ENCODE measurements at places on chromosomes 12 and 14. TPM values are rescaled to one million over a fixed set of nuclear protein-coding genes. Genes with fewer than 3 reads are reported as not detected.

- no peak overlapping the region for H3K27ac ChIP-seq
- no peaks in the 10 kb centered on the region for H3K27me3 ChIP-seq
- H3K4me3 ChIP-seq = no peak overlapping the region
- no peak for DNase-seq
- H3K36me3 ChIP-seq = no peaks in the 10 kb centered on the region
- H3K4me1 ChIP-seq = no peaks in the 10 kb centered on the region
Measured at GRCh38 chr14:61358554-61359226, 37.3 kb downstream of the PRKCH start.

MAP1LC3B2 gene
- 1.9 TPM for total RNA-seq

GRCh38 chr12:123531091-123531490, 2.4 kb downstream of the RILPL1 start:
- DNase-seq = no peak
- no peak overlapping the region for H3K27ac ChIP-seq
- no peak overlapping the region for H3K4me3 ChIP-seq
- H3K4me1 ChIP-seq = peaks cover 18% of the 10 kb centered on the region
- no peaks in the 10 kb centered on the region for H3K36me3 ChIP-seq

CLECL1 gene
- total RNA-seq = not detected

VASH1 gene
- total RNA-seq = 5.2 TPM

DLST gene
- total RNA-seq = 68.8 TPM

DNA sequence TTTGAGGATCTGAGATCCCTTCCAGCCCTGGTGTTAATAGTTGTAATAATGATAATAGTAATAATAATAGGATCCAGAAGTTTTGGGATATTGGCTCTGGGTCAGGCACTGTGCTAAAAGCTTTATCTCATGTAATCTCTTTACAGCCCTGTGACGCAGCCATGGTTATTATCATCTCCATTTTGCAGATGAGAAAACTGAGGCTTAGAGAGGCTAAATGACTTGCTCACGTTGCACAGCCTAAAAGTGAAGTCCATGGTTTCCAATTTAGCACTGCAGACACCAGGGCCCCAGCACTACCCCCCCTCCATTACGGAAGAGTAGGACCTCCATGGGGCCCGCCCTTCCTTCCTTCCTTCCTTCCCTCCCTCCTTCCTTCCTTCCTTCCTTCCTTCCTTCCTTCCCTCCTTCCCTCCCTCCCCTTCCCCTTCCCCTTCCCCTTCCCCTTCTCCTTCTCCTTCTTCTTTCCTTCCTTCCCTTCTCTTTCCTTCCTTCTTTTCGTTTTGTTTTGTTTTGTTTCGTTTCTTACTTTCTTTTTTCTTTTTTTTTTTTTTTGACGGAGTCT, 14.9 kb upstream of the COX6A1 start:
- no peaks in the 10 kb centered on the region for H3K36me3 ChIP-seq
- no peaks in the 10 kb centered on the region for H3K4me1 ChIP-seq
- H3K4me3 ChIP-seq = no peak overlapping the region
- no peaks in the 10 kb centered on the region for H3K27me3 ChIP-seq
- H3K27ac ChIP-seq = no peak overlapping the region

REP15 gene
- 1.9 TPM for total RNA-seq

DNA sequence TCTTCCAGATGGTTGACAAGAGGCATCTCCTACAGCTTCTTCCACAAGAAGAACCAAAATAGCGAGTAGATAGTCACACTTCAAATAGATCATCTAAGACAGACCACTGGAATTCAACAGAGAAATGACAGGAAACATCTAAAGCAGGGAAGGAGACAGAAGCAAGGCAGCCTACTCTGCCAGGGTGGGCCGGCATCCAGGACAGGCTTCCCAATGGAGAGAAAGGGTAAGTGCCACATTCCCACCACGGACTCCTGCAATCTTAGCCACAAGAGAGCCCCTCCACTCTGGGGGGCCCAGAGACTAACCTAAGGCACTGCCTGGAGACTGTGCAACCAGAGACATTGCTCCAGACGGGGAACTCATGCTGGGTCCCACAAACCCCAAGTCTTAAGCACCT, 154.5 kb downstream of the NDUFA12 start:
- no peaks in the 10 kb centered on the region for H3K27me3 ChIP-seq
- no peak for DNase-seq
- no peak overlapping the region for H3K27ac ChIP-seq
- H3K4me1 ChIP-seq = no peaks in the 10 kb centered on the region
- H3K36me3 ChIP-seq = no peaks in the 10 kb centered on the region
- H3K4me3 ChIP-seq = no peak overlapping the region

PLXNC1 gene
- total RNA-seq = 0.57 TPM

MYH6 gene
- not detected for total RNA-seq

DNA sequence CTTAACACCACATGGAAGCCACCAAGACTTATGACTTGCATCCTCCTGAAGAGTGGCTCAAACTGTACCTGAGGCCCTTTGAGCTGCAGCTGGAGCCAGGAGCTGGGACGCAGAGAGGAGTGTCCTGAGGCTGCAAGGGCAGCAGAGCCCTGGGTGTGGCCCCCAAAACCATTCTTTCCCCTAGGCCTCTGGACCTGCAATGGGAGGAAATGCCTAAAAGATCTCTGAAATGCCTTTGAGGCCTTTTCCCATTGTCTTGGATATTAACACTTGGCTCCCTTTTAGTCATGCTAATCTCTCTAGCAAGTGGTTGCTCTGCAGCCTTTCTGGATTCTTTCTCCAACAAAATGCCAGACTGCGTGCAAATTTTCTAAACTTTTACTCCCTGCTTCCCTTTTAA, 156.1 kb downstream of the SLC38A4 start:
- H3K36me3 ChIP-seq = no peaks in the 10 kb centered on the region
- no peak overlapping the region for H3K4me3 ChIP-seq
- no peak for DNase-seq

All from Panc1 (cell line).